ENCODE measurements at places on chromosomes 1 and 21.

GRCh38 chr1:199721001-199721400, 306.5 kb upstream of the NR5A2 start:
- DNase-seq: no peak

DNA sequence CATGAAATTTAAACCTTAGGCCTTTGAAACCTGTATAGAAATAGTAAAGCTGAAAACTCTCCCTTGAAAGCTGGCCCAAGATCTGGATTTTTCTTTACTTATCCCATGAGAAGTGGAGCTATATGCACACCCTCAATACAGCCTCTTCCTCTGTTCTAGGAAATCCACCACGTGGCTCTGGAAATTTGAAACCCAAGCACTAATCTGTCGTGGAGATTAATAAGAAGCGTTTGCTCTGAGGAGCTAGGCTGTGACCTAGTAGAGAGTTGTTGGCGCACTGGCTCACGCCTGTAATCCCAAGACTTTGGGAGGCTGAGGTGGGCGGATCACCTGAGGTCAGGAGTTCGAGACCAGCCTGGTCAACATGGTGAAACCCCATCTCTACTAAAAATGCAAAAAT, 291.3 kb upstream of the PLXNA2 start:
- DNase-seq: no peak

- DNase-seq: no peak
These were observed 131.0 kb upstream of the NRIP1 start for GRCh38 chr21:15195768-15196167.

- no peak for DNase-seq
These were observed 30.7 kb upstream of the STMN1 start for GRCh38 chr1:25936947-25937346.

GRCh38 chr1:91736146-91736714, 149.7 kb downstream of the TGFBR3 start:
- DNase-seq: no peak

- DNase-seq: no peak
These were observed 687.7 kb downstream of the MATN1 start for GRCh38 chr1:30035522-30036228.

- no peak for DNase-seq
These were observed 83.0 kb downstream of the ST6GALNAC5 start for GRCh38 chr1:76950306-76950705.

- DNase-seq: no peak
These were observed 2.9 kb downstream of the TATDN3 start for GRCh38 chr1:212794561-212795014.

DNA sequence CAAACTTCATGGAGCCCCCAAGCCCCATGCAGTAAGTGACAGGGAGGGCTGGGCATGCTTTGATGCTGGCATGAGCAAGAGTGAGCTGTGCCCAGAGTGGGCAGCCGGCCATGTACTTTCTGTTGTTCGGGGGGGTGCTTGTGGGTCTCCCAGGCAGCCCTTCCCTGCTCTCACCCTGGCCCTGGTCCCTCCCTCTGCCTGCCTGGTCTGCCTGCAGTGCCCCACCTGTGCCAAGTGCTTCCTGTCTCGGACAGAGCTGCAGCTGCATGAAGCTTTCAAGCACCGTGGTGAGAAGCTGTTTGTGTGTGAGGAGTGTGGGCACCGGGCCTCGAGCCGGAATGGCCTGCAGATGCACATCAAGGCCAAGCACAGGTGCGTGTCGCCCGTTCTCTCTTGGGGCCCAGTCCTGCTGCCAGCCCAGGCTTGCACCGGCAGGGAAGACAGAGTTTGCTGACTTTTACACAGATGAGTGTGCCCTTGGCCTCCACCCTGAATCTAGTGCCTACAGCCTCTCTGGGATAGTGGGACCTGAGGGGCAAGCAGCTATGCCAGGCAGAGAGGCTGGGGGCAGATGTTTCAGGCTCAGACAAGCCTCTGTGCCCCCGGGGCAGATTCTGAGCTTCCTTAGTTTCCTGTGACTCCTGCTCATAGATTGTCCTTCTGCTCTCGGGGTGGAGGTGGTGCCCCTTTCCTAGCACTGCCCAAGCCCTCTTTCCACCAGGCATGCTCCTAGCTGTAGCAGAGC, 7.6 kb downstream of the ZBTB48 start:
- DNase-seq: no peak

DNA sequence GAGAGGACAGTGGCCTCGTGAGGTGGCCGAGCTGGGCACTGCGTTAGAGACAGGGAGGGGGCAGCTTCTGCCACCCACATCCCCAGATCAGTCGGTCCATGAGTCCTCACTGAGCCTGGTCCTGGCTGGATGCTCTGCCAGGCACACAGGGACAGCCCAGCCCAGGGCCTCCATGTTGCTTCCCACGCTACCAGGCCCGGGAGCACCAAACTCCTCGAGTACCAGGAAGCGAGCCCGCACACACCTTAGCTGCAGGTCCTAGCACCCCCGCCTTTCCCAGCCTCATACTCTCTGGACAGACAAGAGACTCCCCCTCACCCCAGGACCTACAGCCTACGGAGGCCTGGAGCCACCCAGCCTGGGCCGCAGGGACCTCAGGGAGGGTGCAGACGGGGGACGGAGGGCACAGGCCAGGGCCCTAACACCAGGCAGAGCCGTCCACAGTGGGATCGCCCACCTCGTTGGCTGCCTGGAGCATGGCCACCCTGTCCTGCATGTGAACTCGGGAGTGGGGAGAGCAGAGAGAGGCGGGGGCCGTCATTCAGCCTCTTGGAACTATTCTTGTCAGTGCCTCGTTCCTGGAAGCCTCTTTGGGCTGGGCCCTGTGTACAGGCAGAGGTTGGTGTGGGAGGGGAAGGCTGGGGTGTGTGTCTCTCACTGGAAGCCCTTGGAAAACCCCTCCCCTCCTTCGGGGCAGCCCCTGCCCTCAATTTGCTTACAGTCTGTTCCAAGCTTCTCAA, 90.9 kb upstream of the RUNX3 start:
- no peak for DNase-seq

DNA sequence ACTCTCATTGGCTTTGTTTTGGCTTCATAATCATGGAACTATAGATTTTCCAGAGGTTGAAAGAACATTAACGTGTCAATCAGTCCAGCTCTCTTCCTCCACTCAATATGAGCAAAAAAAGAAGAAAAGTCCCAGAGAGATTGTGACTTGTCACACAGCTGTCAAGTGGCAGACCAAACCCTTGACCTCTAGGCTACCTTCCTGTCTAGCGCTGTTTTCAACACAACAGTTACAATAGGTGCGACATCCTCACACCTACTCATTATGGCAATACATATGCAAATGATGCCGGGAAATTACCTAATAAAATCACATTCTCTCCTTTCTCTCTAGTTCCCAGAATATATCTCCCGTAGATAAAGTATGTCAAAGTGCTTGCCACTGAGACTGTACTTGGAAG, 1.1 kb downstream of the WARS2 start:
- DNase-seq: no peak

GRCh38 chr1:169495046-169495775, 9.5 kb upstream of the SLC19A2 start:
- DNase-seq: no peak

DNA sequence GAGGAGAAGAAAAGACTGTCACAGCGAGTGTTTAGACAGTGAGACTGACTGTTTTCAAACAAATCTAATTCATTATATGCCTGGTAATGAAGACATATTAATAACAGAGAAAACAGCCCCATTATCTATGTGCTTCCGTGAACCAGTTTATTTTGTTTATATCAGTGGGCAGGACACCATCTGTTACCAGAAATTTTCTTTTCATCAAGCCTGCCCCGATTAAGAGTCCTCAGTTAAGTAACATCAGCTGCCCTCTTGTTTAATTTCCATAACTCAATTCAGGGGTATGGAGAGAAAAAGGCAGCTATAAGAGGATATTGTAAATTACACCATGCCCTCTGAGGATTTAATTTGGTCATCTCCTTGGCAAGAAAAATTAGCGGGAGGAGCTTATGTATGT, 94.0 kb downstream of the TMEM200B start:
- DNase-seq: no peak

DNA sequence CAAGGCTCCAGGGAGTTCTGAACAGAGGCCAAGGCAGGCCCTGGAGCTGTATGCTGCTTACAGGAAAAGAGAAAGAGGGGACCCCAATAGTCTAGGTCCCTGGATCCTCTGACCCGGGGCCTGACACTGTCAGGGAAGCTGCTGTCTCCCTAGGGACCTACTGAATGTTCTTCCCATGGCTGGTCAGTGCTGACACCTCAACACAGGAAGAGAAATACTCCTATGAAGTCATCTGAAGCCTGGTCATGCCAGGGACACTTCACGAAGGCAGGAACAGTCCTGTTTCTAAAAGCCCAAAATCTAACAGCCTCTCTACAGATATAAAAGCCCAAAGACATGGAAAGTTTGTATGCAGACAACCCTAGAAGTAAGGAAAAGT, 1.7 kb upstream of the LAD1 start:
- DNase-seq: no peak

DNA sequence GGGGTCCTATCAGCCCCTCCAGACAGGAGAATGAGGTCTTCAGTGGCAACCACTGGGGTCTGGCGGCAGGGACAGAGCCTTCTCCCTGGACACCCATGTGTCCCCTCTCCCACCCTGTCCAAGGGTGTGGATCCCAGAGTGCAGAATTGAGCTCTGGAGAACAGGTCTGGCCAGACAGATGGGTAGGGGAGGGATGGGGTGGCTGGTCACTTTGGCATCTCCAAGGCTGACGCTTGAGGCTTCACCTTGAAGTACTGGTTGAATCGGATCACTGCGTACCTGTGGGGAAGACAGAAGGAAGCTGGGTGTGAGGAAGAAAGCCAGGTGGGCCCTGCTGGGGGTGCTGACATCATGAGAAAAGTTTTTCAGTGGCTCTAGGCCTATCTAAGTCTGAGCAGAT, 19.9 kb downstream of the ETNK2 start:
- no peak for DNase-seq

DNA sequence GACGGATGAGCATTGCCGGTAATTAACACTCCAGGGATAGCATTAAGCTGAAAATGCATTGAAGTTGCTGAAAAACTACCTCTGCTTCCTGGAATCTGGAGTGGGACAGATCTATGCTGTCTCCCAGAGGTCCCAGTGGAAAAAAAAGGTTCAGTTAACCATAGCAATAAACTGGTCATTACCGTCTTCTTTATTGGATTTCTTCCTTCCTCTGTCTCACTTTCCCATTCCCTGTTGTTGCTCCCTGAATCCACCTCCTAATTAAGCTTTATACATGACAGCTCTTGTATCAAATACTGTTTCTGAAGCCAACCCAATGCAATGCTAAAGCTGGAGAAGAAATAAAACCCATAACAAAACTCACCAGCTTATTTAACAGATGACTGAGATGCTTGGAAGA, 1805.9 kb downstream of the NCAM2 start:
- no peak for DNase-seq

Measured in brain microvascular endothelial cell (primary cell).